ENCODE measurements at places on chromosomes 4 and X.

DNA sequence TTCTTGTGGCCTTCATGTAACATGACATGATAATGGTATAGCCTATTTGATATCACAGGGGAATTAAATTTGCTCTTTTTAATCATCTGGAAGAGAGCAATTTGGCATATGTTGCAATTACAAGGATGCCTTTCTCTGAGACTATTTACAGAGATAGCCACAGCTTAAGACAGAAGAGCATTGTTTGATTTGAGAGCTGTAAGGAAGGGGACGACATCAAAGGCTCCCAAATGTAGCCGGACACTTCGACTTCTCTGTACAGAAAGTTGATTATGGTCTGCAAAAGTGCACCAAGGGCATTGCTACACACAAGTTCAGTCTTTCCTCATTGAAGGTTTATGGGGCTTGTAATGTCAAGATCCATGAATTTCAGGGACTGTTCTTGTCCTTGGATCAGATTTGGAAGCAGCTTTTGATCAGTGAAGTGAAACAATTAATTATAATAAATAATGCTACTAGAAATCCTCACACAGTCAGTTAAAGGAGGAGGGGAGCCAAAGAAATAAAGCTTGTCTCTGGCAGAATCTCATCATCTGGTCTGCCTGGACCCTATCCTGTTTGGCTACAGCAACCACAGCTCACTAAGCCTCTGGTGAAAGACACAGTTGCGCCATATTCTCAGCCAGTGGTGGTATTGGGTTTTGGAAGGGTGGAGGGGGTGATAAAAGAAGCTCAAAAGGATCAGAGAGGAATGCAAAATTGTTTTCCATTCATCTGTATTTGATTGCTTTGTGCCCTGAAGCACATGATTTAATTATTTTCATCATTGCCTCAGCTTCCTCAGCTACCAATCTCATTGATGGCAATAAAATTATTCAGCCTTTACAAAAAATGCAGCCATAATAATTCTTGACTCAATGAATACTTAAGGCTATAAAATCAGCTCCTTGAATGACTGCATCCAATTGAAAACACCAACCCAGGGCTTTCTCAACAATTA lies 654.3 kb upstream of the LCORL start:
- DNase-seq: no peak

DNA sequence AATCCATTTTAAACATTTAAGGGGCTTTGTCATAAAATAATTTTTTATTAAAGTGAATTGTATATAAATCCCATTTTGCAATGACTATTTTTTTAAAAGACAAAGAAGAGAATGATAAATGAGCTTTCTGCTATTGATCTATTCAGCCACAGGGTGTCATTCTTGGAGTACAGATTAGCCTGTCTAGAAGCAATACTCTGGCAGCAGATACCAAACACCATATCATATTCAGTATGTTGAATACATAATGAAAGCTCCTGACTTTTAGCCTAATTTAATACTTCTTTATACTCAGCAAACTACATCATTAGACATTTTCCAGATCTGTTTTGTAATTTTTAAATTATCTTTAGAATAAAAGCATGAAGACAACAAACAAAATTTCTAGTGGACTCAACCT lies 496.3 kb downstream of the PDGFC start:
- DNase-seq: peak; percentile 73

GRCh38 chr4:157514711-157515110 lies 294.2 kb downstream of the GRIA2 start:
- DNase-seq: no peak

GRCh38 chrX:11103006-11103405 lies 8.1 kb upstream of the HCCS start:
- no peak for DNase-seq

- DNase-seq: no peak
Observed at GRCh38 chrX:19886883-19887531, 393 bp downstream of the SH3KBP1 start.

DNA sequence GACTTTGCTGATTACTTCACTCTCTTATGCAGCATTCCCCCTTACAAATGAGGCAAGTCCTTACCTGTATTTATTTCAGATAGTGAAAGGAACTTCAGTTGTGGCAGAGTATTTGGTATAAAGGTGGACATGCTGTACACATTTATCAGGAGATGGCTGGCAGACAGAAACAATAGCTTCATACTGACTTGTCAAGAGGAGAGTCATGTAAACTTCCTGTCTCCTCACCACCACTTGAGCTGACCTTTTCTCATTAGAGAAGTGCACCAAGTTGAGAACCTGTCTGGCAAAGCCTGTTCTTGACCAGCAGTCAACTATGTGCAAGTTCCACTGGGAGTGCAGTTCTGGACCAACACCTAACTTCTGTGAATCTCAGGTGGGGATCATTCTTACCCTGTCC lies 80.8 kb downstream of the LARP1B start:
- peak; percentile 1 for DNase-seq

- no peak for DNase-seq
Observed at GRCh38 chr4:31737419-31737818, 1017.2 kb downstream of the PCDH7 start.

DNA sequence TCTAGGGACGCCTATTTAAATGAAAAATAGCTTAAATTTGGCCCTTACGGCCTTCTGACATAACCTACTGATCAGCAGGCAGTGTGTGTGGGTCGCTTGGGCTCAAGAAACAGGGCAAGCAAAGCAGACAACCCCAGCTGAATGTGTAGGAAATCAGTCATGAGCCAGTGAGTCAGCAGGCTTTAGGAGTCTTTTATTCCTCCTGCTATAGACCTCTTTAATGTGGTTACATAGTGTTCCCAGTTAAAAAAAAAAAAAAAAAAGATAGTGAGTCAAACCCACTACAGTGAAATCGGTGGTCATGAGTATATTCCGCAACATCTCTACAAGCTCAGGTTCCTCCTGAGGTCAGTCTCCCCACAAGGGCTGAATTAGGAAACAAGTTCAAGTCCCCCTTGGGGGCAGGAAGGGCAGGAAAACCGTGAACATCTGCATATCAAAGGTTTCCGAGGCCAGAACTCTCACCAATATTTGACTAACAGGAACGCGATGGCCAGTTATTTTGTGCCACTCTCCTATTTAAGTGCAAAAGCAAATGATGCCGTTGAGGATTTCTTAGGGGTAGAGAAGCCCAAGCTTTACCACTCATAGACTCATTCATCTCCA lies 32.7 kb downstream of the ACSL1 start:
- DNase-seq: peak; percentile 89

DNA sequence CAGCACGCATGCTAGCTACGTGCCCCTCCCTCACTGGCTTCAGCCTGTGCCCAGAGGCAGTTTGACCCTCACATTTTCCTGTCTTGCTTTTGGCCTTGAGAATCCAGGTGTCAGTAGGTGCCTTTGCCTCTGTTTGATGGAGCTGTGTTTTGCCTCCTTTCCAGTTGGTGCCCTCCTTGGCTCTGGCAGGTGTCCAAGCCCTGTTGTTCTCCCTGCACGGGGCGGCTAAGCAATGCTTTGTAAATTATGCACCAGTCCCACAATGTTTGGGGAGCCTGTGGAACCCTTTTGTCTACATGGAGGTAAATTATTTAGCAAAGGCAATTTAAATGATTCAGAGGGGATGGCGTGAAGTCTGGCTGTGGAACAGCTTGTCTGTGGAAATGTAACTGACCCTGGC lies 202.9 kb upstream of the BOD1L1 start:
- DNase-seq: no peak

GRCh38 chr4:40745285-40745984 lies 4.3 kb upstream of the NSUN7 start:
- peak; percentile 22 for DNase-seq

- no peak for DNase-seq
Observed at GRCh38 chr4:186604124-186604807, 48.9 kb upstream of the MTNR1A start.

GRCh38 chrX:103423955-103424638 lies 47.8 kb downstream of the BEX3 start:
- DNase-seq: no peak

- no peak for DNase-seq
Observed at GRCh38 chrX:69152417-69152841, 12.8 kb downstream of the PJA1 start.

DNA sequence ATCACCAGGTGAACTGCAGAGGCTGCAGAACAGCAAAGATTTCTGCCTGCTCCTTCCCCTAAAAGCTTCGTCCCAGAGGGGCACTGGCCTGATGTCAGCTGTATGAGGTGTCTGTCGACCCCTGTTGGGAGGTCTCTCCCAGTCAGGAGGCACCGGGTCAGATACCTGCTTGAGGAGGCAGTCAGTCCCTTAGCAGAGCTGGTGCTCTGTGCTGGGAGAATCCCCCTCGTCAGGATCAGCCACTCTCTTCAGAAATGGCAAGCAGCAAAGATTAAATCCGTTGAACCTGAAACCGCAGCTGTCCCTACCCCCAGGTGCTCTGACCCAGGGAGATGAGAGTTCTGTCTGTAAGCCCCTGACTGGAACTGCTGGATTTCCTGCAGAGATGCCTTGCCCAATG lies 1166.3 kb upstream of the ADGRL3 start:
- no peak for DNase-seq

DNA sequence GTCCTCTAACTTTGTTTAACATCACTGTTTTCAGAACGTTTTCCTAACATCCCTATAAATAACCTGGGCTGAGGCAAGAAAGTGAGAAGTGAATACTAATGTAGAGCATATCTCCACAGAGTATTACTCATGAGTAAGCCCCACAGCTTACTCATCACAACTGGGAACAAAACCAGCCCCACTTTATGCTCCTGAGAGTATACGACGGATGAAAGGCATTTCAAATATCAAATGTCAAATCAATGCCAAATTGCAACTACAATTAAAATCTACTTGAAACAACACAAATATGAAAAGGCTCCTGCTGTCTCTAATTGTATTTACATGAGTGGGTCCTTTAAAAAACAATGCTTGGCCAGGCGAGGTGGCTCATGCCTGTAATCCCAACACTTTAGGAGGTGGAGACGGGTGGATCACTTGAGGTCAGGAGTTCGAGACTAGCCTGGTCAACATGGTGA lies 41.2 kb downstream of the SH3RF1 start:
- peak; percentile 94 for DNase-seq

DNA sequence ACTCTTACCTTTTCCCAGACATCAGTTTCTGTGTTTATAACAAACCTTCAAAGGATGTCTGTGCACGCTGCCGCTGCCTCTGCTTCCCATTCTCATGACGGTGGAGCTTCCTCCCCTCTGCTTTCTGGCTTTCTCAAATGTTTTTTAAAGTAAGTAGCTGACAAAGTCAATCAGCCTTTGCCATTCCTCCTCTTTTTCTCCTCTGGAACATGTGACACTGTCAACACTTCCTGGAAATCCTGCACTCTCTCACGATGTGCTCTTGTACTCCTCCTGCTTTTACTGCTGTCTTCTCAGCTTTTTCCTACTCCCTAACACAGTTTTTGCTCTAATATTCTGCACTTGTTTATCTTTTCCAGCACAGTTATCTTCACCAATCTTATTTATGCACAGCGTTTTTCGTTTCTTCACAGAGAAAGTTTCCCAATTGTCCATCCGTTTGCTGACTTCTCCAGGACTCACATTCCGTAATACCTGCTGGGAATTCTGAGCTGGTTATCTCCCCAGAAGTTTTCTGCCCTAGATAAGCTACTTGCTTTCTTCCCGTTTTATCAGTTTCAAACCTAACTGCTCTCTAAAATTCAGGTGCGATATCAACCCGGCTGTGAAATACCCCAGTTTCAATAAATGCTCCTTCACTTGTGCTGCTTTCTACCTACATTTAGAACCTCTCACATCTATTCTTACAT lies 465.6 kb upstream of the AGA start:
- no peak for DNase-seq

Data from AG10803 (cell line).